Activated T-helper 9 cell treated with anti-CD3 and anti-CD28 coated beads, Interleukin-2, amount 50 U/mL, for 16 hours (primary cell): ENCODE measurements at places on chromosomes 6 and 20.

DNA sequence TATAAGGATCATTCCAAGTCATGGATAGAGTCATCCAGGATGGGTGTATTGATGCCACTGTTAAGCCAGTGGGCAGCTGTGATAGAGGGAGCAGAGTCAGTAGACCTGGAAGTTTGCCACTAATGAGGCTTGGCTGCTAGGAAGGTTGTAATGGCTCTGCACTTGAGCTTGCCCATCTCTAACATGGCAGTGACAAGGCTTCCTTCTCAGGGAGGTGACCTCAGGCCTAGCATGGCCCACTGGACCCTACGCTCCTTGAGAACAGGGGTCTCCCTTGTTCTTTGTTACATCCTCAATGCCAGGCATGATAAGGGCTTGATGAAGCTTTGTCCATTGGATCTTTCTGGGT is 155.1 kb downstream of the CD83 start:
- DNase-seq: no peak

GRCh38 chr20:48467622-48468021 is 360.2 kb downstream of the PREX1 start:
- no peak for DNase-seq

DNA sequence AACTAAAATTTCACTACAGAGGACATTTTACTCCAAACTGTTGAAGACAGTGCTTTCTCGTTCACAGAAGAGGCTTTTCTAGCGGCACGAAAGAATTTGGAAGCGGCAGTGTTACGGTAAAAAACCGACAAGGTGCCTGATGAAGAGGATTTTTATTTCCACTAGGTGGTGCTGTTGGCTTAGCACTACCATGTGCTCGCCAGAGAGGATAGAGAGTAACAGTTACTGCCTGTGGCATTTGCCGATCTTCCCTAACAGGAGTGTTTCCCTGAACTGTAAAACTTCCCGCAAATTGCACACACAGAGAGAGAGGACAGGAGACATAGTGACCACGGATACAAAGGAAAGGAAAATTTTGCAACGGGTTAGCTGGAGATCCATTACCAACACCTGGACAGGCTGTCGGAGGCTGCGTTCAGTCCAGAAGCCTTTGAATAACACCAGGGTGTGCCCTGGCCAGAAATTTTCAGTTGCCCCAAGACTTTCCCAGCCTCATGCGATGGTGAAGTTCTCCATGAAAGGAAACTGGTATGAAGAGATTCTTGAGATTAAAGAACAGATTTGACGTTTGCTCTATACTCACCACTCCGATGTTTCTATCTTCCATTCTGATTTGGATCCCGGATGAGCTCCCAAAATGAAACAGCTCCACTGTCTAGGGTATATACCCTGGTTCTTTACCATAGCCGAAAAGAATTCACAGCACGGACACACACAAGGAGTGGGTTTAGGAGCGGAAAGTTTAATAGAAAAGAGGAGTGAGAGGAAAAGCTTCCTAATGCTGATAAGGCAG is 48.1 kb downstream of the HLA-DPB1 start:
- no peak for DNase-seq

- DNase-seq: no peak
These were observed 481.4 kb downstream of the MAFB start for GRCh38 chr20:40207655-40208054.

- DNase-seq: no peak
These were observed 6.0 kb upstream of the RAB44 start for GRCh38 chr6:36691612-36692011.

- no peak for DNase-seq
These were observed 85.3 kb upstream of the RALGAPA2 start for GRCh38 chr20:20797521-20798310.

- DNase-seq: no peak
These were observed 24.0 kb downstream of the C6orf132 start for GRCh38 chr6:42118162-42119001.

DNA sequence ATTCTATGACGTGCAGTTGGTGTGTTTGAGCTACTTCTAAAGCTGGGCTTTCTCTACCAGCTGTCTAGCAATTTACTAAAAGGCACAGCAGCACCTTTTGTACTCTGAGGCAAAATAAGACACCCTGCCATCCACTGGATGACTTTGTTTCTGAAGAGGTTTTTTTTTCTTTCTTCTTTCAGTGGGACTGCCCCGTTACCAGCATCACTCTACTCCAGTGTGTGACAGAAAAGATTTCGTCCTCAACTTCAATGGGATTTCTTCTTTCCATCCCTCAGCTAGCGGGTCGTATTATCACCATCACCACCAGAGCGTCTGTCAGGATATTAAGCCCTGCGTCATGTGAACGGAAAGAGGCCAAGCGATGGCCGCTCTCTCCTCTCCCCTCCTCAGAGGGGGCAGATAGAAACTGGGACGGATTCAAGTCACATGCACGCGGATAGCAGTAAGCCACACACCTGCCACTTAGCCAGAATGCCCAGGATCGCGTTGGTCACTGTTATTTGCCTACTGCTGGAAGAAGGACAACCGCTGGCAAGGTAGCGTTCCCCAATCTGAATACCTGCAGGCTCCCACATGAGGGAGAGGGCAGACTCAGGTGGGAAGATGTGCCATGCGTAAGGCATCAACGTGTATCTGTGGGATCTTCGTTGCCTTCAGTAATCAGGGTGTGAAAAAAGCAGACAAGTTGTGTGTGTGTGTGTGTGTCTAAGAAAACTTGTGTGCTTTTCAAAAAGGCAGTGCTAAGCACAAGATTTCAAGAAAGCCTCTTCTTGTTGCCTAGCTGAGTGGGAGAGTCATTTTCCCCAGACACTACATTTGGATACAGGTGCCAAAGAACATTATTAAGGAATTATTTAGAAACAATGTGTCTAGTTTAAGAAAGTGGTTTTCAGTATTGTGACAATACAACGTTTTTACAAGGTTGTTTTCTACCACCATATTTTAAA is 5.4 kb downstream of the FOXF2 start:
- DNase-seq: no peak

- no peak for DNase-seq
These were observed 56.8 kb upstream of the KIF13A start for GRCh38 chr6:18044108-18044783.

DNA sequence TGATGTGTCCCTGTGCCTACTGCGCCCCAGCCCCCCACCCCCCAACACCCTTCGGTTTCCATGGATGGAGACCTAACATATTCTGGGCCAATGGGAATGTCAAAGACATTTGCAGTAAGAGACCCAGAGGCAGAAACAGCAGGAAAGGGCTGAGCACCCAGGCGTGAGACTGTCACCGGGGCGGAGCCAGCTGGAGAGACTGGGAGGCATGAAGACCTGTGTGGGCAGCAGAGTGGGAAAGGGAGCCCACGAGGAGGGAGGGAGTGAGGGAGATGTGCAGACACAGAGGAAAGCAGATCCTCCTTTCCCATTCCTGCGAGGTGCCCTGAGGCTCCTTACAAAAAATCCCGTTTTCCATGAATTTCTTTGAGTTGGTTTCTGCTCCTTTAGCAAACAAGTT is 150.2 kb downstream of the FOXC1 start:
- DNase-seq: no peak

- DNase-seq: no peak
These were observed 14.6 kb upstream of the MTCL3 start for GRCh38 chr6:127533736-127534135.

- DNase-seq: no peak
These were observed 10.7 kb upstream of the SERPINB9 start for GRCh38 chr6:2913621-2914317.

- DNase-seq: no peak
These were observed 698.1 kb downstream of the DHX35 start for GRCh38 chr20:39660226-39660625.

- DNase-seq: no peak
These were observed 107.1 kb downstream of the UBE3D start for GRCh38 chr6:82958551-82958950.

DNA sequence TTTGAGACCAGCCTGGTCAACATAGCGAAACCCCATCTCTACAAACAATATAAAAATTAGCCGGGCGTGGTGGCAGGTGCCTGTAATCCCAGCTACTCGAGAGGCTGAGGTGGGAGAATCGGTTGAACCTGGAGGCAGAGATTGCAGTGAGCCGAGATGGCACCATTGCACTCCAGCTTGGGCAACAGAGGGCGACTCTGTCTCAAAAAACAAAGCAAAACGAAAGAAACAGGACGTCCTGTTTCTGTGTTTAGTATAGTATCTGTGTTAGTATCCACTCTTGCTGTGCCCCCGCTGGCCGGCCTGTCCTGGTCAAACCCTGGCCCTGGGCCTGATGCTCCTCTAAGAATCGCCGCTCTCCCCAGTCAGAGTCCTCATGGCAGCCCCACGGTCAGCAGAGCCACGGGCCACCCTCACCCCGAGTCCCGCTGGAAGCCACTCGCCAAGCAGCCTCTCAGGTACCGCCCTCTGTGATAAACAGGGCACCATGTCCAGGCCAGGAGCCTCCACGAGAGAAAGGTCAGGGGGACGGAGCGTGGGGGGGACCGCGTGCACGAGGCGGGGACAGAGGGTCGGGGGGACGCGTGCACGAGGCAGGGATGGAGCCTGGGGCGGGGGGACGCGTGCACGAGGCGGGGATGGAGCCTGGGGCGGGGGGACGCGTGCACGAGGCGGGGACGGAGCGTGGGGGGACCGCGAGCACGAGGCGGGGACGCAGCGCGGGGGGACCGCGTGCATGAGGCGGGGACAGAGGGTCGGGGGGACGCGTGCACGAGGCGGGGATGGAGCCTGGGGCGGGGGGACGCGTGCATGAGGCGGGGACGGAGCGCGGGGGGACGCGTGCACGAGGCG is 384.5 kb downstream of the SMOC2 start:
- no peak for DNase-seq

- DNase-seq: no peak
These were observed 30.9 kb downstream of the RSPH3 start for GRCh38 chr6:158969148-158969547.

DNA sequence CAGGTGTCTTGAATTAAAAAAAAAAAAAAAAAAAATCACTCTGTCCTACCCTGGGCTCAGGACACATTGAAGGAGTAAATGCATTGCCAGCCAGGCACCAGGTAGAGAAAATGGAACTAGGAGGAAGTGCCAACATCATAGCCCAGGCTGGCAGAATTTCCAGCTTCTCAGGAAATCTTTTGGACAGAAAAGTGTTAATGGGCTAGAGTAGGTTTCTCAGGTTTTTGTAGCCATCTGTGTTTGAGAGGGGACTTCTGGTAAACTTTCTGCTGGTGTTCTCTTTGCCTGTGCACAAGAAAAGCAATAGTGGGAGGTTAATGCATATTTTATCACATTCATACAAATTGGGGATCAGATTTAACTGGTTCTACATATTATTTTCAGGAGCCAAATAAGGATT is 678.3 kb upstream of the NRSN1 start:
- no peak for DNase-seq

DNA sequence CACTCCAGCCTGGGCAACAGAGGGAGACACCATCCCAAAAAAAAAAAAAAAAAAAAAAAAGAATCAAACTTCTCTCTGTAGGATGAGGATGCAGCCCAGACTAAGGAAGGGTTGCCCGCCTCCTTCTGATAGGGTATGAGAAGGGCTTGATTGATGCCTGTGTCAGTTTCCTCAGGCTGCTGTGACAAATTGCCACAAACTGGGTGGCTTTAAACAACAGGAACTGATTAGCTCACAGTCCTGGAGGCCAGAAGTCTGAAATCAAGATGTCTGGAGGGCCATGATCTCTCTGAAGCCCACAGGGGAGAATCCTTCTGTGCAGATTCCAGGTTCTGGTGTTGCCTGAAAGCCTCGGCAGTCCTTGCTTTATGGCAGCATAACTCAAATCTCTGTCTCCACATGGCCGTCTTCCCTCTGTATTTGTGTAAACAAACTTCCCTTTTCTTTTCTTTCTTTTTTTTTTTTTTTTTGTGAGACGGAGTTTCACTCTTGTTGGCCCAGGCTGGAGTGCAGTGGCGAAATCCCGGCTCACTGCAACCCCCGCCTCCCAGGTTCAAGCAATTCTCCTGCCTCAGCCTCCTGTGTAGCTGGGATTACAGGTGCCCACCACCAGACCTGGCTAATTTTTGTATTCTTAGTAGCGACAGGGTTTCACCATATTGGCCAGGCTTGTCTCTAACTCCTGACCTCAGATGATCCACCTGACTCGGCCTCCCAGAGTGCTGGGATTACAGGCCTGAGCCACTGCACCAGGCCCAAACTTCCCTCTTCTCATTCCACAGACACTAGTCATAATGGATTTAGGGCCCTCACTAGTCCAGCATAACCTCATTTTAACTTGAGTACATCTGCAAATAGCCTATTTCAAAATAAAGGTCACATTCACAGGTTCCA is 11.2 kb upstream of the CDK19 start:
- DNase-seq: no peak

GRCh38 chr6:146352163-146352562 is 191.5 kb upstream of the RAB32 start:
- no peak for DNase-seq

DNA sequence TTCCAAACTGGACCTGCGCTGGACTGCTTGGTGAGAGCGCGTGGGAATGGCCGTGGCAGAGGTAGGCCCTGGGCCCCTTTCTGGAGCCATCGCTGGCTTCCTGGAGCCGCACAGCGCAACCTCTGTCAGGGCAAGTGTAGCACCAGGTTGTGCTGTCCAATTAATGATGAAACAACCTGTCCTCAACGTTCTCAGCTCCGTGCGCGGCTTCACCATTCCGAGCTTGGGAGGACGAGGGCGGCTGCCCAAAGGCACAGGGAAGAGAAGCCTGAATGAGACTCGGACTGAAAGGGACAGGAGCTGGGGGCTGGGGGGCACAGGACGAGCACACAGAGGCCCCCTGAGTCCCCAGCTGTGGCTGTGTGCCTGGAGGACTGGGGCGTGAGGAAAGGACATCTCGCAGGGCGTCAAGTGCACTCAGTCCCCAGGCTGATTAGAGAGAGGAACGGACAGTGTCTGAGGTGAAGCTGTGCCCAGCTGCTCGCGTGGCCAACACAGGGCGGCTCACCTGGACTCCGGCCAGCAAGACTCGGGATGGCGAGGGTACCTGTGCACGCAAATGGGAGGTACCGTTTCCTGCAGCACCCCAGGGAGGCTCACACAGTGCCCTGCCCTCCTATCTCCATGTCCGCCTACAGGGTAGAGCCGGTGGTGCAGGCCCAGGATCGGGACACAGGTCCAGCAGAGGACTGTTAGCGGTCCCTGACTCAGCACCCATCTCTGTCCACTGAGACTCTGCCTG is 403.3 kb downstream of the TAF4 start:
- no peak for DNase-seq
